Airway epithelial cell (primary cell): ENCODE measurements at places on chromosomes 16 and 17. TPM values are rescaled to one million over a fixed set of nuclear protein-coding genes. Genes with fewer than 3 reads are reported as not detected.

The RAC3 gene
- total RNA-seq, result 53.3 and 75.5 TPM in 2 replicates

The HBQ1 gene
- 3.7 and 7.9 TPM in 2 replicates for total RNA-seq

The HSPB9 gene
- total RNA-seq, result not detected in 2 replicates

The MLKL gene
- total RNA-seq, result 7.9 and 8.9 TPM in 2 replicates

The NGFR gene
- total RNA-seq, result 3.2 and 3.9 TPM in 2 replicates

The LRRC37A gene
- 0.49 and 0.93 TPM in 2 replicates for total RNA-seq
